MG63 (cell line): ENCODE measurements at places on chromosomes 1 and 21. TPM values are rescaled to one million over a fixed set of nuclear protein-coding genes. Genes with fewer than 3 reads are reported as not detected.

DNA sequence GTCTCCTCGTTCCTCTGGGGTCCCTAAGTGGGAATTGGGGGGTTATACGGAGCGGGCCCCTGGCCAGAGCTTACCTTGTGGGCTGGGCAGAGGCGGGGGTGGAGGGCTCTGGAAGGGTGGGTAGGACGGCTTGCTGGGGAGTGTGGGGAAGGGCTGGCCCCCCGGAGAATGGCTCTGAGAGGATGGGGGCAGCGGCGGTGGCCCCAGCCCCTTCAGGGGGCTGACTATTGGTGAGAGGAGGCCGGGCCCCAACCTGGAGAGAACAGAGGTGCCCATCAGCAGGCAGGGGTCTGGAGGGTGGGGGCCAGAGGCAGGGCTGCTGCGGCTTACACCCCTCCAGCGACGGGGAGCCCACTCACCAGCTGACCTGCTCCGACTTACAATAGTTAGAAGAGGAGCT is 50.6 kb downstream of the DMRTB1 start:
- DNase-seq, result no peak

- no peak for DNase-seq
Observed at GRCh38 chr1:198491028-198491427, 49.5 kb downstream of the ATP6V1G3 start.

DNA sequence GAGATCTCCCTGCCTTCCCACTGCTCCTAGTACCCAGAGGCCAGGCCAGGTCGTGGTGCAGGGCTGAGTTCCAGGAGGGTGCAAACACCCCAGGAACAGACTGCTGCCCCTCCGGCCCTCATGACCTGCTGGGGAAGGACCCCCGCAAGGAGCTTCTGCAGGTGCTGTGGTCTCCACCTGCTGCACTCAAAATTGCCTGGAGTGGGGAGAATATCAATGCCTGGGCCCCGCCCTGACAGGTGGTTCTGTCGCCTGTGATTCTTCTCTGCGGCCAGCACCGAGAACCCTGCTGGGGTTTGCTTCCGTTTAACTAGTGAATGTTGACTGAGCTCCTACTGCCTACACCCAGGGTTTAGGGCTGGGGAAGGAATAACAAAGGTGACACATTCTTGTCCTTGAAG is 2.1 kb upstream of the TFF3 start:
- DNase-seq, result no peak

DNA sequence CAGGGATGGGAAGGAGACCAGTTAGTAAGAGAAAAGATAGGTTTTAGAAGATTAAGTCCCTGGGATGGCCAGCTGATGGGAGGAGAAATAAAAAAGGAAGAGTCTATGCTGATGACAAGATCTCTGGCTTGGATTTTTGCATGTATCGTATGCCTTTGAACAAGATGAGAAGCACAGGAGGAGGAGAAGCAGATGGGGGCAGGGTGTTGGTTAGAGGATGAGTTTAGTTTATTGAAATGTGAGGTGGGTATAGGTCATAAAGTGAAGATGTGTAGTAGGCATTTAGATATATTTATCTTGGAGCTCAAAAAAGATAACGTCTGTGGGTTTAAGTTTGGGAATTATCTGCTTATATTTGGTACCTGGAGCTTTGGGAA is 1.4 kb downstream of the TIPRL start:
- DNase-seq, result no peak

- no peak for DNase-seq
Observed at GRCh38 chr1:93808871-93809270, 70.1 kb downstream of the DNTTIP2 start.

DNA sequence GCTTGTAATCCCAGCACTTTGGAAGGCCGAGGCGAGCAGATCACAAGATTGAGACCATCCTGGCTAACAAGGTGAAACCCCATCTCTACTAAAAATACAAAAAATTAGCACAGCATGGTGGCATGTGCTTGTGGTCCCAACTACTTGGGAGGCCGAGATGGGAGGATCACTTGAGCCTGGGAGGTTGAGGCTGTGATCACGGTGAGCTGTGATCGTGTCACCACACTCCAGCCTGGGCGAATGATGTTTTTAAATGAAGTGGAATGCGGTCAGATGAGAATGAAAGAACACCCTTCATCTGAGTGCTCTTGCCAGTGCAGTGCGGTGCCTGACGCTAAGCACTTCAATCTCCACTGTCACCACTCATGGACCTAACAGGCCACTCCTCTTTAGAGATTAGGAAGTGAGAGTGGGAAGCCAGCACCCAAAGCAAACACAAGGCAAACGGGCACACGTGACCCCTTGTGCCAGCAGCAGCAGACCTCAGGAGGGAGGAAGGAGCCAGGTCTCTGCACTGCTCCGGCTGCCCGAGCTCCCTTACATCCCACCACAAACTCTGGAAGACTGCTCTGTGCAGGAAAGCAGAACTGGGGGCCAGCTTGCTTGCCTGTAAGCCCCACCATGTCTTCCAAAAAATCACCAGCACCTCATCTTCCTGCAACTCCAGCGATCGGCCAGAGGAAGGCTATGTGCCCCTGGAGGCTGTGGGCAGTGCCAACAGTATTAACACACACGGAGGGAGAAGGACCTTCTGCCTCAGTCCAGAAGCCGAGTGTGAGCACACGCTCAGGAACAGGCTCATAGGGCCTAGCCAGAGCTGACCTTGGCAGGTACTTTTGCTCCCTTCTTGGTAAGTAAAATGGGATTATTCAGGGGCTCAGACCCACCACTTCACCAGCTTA is 9.7 kb downstream of the CTNNBIP1 start:
- DNase-seq, result no peak

DNA sequence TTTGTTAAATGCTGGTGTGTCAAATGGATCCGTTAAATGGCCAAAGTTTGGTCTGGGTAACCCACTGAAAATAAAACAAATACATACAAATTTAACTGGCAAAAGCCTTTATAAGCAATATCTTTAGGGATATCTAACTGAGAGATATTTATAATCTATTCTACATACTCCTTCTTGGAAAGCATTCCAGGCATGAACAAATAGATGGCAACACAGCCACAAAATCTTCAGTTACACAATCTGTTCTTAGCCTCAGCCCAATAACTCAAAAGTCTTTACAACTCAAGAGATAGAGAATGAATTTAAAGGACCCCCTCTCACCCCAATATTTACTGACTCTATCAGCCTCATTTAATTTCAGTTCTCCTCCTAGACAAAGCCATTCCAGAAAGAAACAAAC is 58.7 kb downstream of the NRDC start:
- no peak for DNase-seq

GRCh38 chr1:30425046-30425445 is 298.3 kb downstream of the MATN1 start:
- DNase-seq, result no peak

DNA sequence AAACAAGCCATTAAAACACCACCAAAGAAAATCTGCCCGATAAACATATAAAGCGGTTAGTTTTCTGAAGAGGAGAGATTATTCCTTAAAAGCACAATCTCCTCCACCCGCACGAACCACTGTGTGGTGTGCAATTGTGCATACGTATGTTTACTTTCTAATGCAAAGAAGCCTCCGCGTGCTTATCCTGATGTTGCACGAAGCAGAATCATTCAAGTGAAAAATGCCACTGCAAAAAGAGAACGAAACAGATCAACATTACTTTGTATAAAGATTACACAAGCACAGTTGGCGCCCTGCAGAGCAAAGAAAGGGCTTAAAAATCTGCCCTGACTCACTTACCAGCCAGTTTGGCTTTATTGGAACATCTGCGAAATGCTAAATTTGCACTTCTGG is 166.8 kb downstream of the ZNF281 start:
- peak; percentile 56 for DNase-seq

DNA sequence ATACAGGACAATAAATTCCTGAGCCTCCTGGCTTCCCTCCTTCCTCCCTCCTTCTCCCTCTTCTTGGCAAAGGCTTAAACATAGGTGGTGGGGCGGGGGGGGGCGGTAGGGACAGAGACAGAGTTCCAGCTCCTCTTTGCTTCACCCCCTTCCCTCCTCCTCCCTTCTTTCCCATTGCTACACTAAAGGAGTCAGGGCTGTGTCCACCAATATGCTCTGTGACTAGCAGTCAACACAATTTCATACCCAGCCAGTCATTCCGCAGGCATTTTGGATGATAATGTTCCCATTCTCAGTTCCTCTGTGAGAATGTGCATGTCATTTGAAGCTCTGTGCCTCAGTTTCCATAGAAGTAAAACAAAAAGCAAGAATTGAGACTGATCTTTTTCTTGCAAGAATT is 1.7 kb downstream of the LMOD1 start:
- no peak for DNase-seq

GRCh38 chr1:17588048-17588871 is 48.8 kb downstream of the ARHGEF10L start:
- peak; percentile 76 for DNase-seq

- DNase-seq, result no peak
Observed at GRCh38 chr1:66311092-66311491, 222.9 kb upstream of the SGIP1 start.

DNA sequence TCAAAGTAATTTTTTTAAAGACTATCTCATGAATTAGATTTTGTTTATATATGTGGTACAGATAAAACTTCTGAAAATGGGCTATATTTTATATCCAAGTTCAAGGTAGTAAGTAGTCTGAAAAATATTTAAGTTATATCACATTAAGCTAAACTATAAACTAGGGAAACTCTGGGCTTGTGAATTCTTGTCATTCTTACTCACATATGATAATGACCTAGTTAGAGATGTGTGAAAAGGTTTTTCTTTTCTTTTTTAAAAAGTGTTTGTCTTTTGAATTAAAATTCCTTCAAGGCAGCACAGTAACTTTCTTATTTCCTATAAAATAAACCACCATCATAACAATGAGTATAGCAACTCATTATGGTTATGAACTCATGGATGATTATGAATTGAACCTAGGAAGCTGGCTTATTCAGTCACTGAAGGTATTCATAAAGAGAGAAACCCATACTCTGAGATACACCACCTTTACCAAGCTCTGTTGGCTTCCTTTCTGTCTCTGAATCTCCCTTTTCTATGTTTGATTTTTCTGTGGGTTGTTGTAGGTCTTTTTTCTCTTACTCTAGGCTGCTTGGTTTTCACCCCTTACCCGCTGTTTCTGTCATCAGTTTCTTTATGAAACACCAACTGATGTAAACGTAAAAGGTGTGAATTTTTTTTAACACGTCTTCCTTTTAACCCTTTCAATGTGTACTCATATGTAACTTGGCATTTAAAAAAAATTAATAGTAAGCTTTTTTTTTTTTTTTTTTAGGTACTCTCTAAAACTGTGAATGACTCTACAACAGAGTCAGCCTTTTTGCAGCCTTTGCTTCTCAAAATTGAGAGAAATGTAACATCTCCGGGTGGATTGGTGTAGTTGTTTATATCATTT is 25.2 kb downstream of the IL12RB2 start:
- no peak for DNase-seq

DNA sequence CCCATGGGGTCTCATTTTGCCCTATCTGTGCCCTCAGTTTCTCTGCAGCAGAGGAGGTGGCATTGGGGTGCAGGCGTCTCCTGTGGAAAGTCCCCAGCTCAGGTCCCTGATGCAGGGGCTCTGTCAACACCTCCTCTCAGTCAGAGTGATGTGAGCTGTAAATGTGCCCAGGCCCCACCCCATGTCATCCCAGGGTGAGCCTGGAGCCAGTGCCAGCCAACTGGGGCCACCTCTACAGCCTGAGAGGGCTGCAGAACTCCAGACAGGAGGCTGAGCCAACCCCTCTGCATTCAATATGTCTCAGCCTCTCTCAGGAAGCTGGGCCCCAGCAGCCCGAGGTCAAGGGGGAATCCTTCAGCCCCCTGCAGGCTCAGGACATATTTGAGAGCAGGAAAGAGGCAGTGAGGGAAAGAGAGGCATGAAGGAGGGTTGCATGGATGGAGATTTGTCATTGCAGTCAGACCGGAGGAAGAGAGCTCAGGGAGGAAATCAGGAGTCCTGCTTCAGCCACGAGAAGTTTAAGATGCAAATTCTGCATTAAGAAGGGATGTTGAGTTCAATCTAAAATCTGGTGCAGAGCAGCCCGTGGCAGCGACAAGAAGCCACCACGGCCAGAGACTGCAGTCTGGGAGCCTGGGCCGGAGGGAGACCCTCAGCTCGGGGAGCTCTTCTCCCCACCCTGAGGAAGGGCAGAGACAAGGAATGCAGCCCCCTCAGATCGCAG is 288.2 kb upstream of the VAMP3 start:
- no peak for DNase-seq

DNA sequence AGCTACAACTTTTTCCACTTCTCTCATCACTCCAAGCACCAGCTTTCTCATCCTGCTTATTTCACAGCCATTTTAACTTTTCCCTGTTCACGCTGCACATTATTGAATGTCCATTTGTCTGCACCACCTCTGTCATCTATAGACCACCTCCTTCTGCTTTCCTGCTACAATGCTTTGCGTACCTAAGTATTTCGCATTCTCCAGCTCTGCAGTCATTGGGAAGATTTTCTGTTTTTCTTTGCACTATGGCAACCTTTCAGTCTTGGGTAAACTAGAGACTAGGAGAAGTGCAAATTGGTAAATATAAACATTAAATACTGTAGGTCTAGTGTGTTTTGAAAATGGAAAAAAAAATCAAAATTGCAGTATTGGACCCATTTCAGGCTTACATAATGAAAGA is 835 bp downstream of the CCDC30 start:
- no peak for DNase-seq

GRCh38 chr1:2494323-2494693 is 18.2 kb downstream of the PLCH2 start:
- DNase-seq, result peak; percentile 41

DNA sequence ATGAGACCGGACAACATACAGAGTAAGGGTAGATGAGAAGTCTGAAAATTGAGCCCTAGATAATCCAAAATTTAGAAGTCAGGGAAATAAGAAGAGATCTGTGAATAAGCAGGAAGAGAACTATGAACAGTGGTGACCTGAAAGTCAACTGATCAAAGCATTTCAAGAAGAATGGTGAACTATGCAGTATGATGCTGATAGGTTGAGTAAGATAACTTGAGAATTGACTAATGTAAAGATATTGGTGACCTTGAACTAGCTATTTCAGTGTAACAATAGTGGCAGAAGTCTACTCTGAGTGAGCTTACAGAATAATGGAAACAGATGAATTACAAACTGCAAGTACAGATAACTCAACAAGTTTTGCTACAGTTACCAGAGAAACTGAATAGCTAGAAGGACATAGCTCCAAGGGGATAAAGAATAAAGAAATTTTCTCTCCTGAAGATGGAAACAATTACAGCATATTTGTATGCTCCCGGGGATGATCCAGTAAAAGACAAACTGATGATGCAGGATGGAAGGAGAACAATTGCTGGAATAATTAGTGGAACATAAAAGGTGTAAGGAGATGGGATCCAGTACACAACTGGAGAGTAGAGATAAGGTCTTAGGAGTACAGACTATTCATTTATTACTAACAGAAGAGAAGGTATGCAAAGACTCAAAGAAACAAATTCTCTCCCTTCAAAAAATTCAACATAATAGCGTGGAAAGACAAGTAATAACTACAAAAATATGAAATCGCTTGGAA is 10.9 kb downstream of the NRDC start:
- DNase-seq, result no peak

- DNase-seq, result no peak
Observed at GRCh38 chr1:214632091-214632490, 29.1 kb downstream of the CENPF start.

GRCh38 chr1:3242408-3243260 is 173.6 kb downstream of the PRDM16 start:
- no peak for DNase-seq

- no peak for DNase-seq
Observed at GRCh38 chr1:152313319-152313801, 11.7 kb downstream of the FLG start.

The HTR1D gene
- 0.20 TPM in 1 of 2 replicates, not detected in the other for total RNA-seq

The MROH7 gene
- total RNA-seq, result not detected in 2 replicates

The OR2T29 gene
- not detected in 2 replicates for total RNA-seq

The RAVER2 gene
- total RNA-seq, result 7.4 and 7.6 TPM in 2 replicates

The CLIC6 gene
- not detected in 2 replicates for total RNA-seq

The TCEA3 gene
- not detected in 2 replicates for total RNA-seq

The APH1A gene
- 136 and 156 TPM in 2 replicates for total RNA-seq

The FAM131C gene
- 0.15 and 2.1 TPM in 2 replicates for total RNA-seq

The SH3BGR gene
- total RNA-seq, result 0.35 and 1.0 TPM in 2 replicates
